ENCODE measurements at places on chromosomes 2 and 18.

- no peak for DNase-seq
Measured at GRCh38 chr2:67323209-67323991, 73.7 kb upstream of the ETAA1 start.

- peak; percentile 51 for DNase-seq
Measured at GRCh38 chr2:238568455-238569440, 142.0 kb downstream of the ASB1 start.

DNA sequence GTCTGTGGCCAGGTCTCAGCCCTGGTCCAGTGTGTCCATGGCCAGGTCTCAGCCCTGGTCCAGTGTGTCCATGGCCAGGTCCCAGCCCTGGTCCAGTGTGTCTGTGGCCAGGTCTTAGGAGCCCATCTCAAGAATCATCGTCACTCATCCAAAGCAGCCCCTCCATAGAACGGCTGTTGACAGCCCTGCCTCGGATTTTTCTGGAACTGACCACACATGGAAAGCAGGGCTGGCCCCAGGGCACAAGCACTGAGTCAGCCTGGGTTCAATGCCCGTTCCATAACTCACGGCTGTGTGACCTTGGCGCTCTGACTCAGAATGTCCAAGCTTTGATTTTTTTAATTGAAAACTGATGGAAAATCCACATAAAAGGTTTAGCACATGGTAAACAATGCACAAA, 59.9 kb upstream of the SNTG2 start:
- DNase-seq: no peak

GRCh38 chr2:185785851-185786473, 47.4 kb downstream of the FSIP2 start:
- DNase-seq: no peak

- no peak for DNase-seq
Measured at GRCh38 chr18:59620381-59620780, 76.8 kb downstream of the CCBE1 start.

GRCh38 chr2:112217854-112218253, 37.0 kb downstream of the ZC3H8 start:
- no peak for DNase-seq

DNA sequence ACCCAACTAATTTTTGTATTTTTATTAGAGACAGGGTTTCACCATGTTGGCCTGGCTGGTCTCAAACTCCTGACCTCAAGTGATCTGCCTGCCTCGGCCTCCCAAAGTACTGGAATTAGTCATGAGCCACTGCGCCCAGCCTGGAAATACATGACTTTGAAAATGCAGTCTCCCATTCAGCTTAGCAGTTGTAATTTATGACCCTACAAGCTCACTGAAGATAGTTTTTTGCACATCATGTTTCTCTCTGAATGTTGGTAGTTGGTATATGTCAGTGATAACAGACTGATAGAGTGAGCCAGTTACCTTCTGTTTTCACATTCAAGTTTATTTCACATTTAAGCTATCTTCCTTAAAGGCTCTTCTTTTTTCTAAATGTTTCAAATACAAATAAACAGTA, 7.1 kb downstream of the WDR7 start:
- DNase-seq: no peak

- no peak for DNase-seq
Measured at GRCh38 chr2:212958757-212959295, 192.6 kb downstream of the IKZF2 start.

GRCh38 chr18:40911582-40912254, 1043.3 kb upstream of the PIK3C3 start:
- DNase-seq: no peak

GRCh38 chr2:136314240-136314639, 196.3 kb upstream of the CXCR4 start:
- no peak for DNase-seq

Data from DMS79 (cell line).